NCI-H460 (cell line): ENCODE measurements at places on chromosomes 5 and 9.

GRCh38 chr5:156456857-156457256 lies 129.9 kb downstream of the SGCD start:
- DNase-seq, result no peak

- DNase-seq, result no peak
Observed at GRCh38 chr9:86352440-86353077, 1.7 kb downstream of the TUT7 start.

GRCh38 chr5:6781716-6782115 lies 68.5 kb downstream of the TENT4A start:
- no peak for DNase-seq

- no peak for DNase-seq
Observed at GRCh38 chr5:149652697-149653096, 71.4 kb downstream of the ARHGEF37 start.

DNA sequence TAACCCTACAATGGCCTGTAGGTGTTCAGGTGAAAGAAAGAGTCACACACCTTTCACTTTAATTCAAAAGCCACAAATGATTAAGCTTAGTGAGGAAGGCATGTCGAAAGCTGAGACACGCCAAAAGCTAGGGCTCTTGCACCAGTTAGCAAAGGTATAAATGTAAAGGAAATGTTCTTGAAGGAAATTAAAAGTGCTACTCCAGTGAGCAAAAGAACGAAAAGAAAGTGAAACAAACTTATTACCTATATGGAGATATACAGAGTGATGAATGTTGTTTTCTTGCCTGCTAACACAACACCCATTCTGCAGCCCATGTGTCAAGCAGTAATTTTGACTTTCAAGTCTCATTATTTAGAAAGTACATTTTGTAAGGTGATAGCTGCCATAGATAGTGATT lies 254.2 kb upstream of the SLC24A2 start:
- no peak for DNase-seq

DNA sequence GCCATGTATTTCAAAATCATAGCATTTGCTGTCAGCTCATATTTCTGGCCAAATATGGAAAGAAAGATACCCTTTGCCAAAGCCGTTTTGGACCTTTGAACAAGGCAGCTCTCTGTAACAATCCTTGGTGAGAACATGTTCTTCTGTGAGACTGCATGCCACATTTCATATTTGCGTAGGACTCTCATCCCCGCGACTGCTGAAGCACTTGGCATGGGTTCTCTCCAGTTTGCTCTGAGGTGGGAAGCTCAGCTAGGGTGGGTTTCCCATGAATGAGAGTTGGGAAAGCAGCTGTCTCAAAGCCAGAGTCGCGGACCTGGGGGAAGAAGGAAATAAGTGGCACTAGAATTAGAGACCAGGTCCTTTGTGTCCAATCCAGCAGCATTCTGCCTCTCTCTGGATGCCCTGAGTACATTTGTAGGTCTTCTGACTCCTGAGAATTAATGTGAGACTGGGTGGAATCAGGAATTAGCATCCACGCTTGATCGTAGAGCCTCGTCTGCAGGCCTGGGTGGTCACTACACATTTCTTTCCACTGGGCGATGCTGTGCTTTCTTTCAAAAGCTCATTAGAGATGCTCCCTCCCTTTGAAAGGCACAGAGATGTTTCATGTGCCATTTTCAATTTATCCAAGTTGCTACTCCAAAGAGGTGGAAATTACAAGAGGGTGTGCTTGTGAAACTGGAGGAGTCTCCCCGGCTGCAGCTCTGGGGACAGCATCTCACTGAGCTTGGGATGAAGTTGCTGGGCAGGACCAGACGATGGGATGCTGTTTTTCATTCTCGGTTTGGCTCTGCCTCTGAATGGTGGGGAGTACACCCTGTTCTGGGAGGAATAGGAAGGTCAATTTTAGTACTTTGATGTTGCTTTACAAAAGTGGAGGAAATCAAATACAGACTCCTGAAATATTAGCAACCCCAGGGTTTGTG lies 197.2 kb downstream of the GADD45G start:
- no peak for DNase-seq

DNA sequence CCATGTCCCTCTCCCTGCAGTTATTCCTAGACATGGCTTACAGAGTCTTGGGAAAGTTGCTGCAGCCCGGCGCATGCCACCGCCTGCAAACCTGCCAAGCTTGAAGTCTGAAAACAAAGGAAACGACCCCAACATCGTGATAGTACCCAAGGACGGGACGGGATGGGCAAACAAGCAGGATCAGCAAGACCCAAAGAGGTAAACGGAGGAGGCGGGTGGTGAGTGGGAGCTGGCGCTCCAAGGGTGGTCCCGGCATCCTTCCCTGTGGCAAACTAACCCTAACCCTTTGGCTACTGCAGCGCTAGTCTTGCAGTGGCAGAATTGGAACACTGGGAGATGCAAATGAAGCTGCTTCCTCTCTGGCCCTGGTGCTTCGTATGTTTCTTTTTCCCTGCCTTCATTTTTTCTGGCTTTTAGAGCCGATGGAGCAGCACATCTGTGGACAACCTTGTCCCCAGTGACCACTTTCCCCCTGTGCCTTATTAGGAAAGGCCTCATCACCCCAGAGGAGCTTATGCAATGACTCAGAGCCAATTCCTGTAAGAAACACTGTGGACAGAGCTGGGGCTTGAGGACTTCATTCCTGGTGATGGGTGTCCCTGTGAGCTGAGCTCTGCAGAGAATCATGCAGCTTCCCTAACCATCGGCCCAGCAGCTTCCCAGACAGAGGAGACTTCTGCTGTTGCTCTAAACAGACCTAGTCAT lies 38.9 kb downstream of the PRRC2B start:
- no peak for DNase-seq

DNA sequence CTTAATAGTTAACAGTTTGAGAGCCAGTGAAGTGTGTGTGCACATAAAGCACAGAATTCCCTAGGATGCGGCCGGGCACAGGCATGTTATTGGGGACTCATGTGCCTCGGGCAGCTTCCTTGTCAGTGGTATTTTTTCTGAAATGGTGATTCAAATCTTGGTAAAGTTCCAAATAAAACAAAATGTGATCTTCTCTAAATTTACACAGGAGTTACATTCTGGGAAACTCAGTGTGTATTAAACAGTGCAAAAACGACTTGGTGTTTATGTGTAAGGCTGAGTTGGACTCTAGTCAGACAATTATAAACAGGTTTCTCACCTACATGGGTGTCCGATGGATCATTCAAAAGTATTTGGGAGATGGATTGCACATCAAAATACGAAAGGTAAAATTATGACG lies 48.9 kb downstream of the BOD1 start:
- peak; percentile 33 for DNase-seq

GRCh38 chr5:110339399-110339798 lies 387.1 kb downstream of the TMEM232 start:
- DNase-seq, result no peak

- DNase-seq, result no peak
Observed at GRCh38 chr5:23223846-23224245, 283.6 kb upstream of the PRDM9 start.

- DNase-seq, result no peak
Observed at GRCh38 chr9:137490532-137491186, 31.5 kb upstream of the NSMF start.

- peak; percentile 46 for DNase-seq
Observed at GRCh38 chr5:5419291-5420210, 2.9 kb upstream of the ICE1 start.

- DNase-seq, result no peak
Observed at GRCh38 chr9:74610523-74611061, 113.5 kb downstream of the RORB start.

DNA sequence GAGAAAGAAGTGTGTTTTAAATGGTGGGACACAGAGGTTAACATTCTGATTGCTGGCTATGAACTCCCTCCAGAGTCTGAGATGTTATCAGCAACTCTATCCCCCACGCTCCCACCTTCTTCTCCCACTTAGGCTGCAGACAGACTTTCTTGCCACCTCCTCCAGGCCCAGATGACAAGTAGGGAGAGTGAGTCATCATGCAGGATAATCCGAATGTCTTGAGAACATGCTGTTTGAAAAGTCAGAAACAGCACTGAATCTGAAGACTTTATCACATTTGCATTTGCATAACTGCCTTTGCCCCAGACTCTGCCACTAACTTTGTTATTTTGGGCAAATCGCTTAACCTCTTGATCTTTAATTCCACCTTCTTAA lies 139.8 kb downstream of the ESM1 start:
- DNase-seq, result no peak

- no peak for DNase-seq
Observed at GRCh38 chr5:120158211-120158610, 305.9 kb upstream of the PRR16 start.

- DNase-seq, result peak; percentile 58
Observed at GRCh38 chr9:127574072-127574993, 37.7 kb upstream of the STXBP1 start.

DNA sequence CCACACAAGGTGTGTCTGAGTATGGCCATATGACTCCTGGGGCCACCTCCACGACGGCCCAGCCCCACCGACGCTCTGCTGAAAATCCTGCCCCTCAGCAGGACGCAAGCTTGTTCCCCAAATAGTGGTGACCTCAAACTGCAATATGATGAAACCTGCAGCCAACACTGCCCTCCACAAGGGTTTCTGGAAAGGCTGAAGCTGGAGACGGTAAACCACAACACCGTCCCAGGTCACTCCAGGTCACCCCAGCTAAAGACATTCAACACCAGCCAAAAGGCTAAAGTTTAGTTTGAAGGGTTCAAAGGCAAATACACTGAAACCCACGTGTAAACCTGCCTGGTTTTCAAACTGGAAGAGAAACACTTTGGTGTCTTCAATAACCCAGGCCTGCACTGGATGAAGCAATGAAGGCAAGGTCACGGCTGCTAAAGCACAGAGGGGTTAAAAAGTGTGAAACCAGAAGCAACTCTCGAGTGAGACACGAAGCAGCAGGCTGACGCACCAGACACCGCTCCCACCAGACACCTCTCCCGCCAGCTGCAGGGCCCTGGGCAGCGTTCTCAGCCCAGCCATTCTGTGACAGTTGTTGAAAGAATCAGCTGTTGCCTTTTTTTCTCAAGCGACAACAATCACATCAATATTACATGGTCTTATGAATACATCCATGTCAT lies 1.8 kb upstream of the LHX3 start:
- DNase-seq, result no peak

GRCh38 chr5:93632327-93632726 lies 49.3 kb downstream of the NR2F1 start:
- DNase-seq, result no peak

DNA sequence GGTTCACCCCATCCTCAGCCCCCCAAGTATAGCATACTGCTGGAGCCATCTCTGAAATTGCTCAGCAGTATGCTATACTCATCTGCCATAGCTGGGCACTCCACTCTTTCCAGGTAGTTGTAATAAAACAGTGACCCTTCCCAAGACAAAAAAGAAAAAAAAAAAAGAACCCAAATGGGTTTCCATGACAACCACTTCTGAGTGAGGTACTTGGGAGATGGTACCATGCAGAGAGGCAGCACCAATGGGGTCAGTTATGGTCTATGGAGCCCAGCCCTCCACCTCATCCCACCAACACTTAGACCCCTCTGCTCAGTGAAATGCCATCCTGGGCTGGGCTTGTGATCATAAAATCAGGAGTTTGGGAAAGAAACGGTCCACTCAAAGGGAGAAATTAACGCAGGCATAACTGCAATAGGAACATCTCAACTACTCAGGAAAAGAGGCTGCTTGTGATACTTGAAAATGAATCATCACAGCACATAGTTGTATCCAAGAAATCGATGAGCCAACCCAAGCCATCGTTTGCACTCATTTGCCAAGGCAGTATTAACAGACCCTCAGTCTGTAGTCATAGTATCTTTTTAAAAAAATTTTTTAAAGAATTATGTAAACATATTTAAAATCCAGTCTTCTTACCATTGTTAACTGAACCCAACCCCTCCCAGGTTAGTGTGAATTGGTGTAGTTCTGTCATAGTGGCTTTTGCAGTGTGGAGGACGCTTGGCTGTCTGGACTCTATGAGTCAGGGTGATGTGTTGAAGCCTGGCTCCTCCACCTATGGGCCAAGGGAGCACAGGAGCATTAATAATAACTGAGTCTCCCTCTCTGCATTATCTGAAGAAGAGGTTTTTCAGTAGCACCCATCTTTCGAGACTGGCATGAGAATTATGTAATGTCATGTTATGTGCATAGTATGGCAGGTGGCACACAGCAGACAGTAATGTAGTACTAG lies 402.7 kb downstream of the SPOCK1 start:
- DNase-seq, result no peak

DNA sequence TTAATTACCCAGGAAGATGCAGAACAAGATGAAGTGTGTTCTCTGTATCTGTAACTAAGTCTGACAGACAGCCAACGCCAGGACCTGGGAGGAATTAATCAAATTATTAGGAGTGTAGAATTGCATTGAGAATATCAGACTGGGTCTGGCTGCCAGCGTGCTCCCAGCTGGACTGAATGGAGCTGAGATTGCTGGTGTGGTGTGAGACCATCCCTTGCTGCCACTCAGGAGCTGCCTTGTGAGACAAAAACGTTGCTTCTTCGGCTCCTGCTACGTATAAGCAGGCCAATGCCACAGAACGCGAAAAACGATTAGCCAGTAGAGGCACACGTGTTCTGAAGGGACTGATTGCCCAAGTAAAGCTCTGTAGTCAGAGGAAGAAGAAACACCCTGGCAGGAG lies 66.8 kb downstream of the AMBP start:
- no peak for DNase-seq

DNA sequence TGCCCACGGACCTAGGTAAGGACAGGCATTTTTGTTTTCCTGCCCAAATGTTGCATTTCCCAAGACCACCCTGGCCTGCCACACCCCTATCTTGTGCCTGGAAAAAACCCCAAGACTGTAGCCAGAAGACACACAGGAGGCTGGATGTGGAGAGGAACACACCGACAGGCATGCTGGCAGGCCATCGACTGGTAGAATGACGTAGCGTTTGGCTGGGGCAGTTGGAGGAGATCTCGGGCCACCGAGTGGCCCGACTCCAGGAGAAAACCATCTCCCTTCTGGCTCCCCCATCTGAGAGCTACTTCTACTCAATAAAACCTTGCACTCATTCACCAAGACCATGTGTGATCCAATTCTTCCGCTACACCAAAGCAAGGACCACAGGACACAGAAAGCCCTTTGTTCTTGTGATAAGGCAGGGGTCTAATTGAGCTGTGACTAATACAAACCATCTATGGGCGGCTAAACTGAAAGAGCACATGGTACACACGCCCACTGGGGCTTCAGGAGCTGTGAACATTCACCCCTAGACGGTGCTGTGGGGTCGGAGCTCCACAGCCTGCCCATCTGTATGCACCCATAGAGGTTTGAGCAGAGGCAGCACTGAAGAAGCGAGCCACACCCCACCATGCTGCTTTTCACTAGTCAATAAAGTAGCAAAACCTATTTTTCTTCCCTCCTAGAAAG lies 38.9 kb upstream of the N4BP3 start:
- DNase-seq, result no peak

GRCh38 chr9:76415731-76416130 lies 21.5 kb upstream of the RFK start:
- DNase-seq, result no peak

- DNase-seq, result no peak
Observed at GRCh38 chr9:23635276-23635675, 190.8 kb downstream of the ELAVL2 start.
